ENCODE measurements at places on chromosomes 7 and 10.

GRCh38 chr10:118785551-118785950 lies 30.8 kb upstream of the CACUL1 start:
- no peak for DNase-seq

DNA sequence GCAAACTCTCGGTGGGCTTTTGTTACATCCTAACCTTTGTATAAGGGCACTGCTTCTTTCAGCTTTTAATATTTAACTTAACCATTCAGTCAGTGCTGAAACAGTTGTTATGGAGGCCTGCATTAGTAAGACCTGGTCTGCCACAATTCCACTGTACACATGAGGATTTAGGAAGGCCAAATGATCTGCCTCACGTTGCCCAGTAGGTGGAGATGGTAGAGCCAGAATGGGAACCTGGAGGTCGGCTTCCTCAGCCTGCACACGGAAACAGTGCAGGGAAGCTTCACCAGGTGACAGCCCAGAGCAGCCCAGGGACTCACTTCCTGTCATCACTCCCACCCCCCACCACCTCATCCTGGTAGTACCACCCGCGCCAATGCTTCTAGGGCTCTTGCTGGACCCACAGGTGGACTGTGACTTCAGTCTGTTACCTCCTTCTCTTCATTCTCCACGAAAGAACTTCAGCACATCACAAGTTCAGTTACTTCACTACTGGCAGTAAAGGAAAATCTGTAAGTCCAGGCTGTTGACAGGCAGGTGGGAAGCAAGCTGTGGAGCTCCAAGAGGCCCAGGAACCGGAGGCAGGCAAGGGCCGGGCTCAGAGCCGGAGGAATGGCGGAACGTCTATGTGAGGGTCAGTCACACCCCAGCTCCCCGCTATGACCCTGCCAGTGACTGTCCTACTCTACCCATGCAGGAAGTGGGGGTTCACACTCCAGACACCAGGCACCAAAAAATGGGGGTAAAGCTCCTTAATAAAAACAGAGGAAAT lies 480.3 kb upstream of the C7orf33 start:
- DNase-seq, result no peak

DNA sequence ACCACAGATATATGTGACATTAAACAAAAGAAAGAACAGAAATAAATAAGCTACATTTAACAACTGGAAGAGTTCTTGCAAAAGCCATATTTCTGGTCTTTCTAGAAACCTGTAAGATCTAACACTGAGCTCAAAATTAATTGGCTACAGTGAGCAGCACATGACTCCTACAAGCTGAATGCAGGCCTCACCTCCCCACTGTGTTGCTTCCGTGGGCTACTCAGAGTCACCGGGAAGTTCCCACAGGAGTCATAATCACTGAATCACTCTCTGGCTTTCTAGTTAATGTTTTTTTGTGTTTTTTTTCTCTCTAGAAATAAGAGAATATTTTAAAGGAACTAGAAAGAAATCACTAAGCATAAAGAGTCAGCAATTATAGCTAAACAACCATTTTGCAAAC lies 10.2 kb upstream of the MRPS24 start:
- no peak for DNase-seq

GRCh38 chr10:132246296-132246695 lies 59.5 kb downstream of the DPYSL4 start:
- DNase-seq, result no peak

GRCh38 chr10:104664205-104664604 lies 23.1 kb downstream of the SORCS3 start:
- DNase-seq, result no peak

- DNase-seq, result no peak
Observed at GRCh38 chr10:74249865-74250264, 98.8 kb downstream of the ADK start.

DNA sequence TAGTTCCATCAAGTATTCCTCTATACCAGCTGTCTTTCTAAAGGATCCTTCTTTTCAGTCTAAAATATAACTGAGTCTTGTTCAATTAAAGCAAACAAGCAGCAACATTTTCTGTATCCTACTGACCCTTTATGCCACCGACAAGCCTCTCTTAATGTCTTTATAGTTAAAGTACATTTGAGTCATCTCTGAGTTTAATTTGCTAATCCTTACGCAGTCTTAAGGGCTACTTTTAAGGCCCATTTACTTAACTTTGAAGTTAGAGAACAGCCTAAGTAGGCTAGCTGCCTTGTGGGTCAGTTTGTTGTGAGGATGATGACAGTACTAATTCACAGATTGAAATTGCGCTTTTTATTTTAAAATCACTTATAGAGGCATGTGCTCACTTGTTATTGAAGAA lies 265.5 kb upstream of the FERD3L start:
- DNase-seq, result no peak

DNA sequence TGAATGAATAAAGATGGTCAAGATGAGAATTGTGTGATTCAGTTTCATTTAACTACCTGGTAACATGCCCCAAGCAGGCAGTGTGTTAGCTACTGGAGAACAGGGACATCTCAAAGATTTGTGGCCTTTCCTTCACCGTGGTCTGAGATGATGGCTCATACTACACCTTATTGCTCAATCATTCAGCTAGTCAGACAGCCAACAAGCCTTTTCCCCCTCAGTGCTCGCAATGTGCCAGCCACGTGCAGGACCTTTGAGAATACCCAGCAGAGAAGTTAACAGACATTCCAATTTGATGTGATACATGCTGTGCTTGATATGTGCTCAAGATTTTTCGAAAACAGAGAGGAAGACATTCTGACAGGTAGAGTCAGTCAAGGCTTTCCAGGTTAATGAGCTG lies 562.8 kb downstream of the SUGCT start:
- no peak for DNase-seq

DNA sequence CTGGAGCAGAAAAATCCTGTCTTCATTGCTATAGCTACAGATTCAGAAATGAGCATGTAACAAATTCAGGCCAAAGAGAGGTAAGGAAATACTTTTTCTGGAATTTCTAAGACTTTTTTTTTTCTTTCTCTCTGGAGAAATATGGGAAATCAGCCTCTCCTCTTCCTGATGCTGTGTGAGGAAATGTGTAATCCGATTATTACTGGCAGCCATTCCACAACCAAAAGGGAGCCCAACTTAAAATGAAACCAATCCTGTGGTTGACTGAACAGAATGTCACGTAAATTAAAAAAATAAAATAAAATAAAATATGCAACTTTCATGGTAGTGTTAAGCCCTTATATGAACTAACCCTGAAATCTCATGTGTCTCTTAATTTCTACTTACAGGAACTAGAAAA lies 10.7 kb upstream of the POT1 start:
- DNase-seq, result no peak

DNA sequence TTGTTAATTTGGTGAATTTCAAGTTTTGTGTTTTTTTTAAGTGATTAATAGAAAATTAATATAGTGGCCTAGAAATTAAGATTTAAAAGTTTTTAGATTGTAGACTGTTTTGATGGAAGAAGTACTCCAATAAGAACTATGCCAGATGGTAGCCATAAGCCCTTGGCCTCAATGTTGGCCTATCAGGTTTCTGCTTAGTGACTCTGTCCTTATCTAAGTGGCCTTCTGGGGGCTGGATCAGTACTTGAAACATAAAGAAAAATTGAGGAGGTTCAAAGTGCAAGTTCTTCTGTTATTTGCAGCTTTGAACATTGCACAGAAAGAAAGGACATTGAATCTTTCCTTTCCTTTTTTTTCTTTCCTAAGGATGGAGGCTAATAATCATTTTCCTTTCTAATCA lies 9.9 kb downstream of the CCDC126 start:
- no peak for DNase-seq

- DNase-seq, result no peak
Observed at GRCh38 chr7:147509541-147510200, 1080.9 kb upstream of the C7orf33 start.

- DNase-seq, result no peak
Observed at GRCh38 chr10:34808801-34809745, 6.0 kb downstream of the PARD3 start.

GRCh38 chr7:98293746-98294145 lies 12.3 kb downstream of the BRI3 start:
- DNase-seq, result no peak

DNA sequence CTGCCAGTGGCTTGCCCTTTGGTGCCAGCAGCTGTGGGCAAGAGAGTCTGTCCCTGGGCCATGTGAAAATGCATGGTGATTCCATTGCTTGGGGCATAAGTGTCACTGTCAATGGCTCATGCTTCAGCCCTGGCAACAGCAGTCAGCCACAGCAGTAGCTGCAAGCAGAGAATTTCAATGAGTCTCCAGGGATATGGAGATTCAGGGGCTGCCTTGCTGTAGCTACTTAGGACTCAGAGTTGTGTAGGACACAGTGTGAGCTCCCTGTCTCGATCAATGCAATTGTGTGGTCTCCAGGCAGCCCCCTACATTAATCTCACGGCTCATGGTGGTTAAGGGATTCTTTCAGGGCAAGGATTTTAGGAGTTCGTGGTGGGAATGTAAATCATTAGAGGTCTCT lies 126.3 kb upstream of the STARD3NL start:
- DNase-seq, result no peak

- DNase-seq, result no peak
Observed at GRCh38 chr7:74083928-74084721, 521 bp downstream of the LIMK1 start.

DNA sequence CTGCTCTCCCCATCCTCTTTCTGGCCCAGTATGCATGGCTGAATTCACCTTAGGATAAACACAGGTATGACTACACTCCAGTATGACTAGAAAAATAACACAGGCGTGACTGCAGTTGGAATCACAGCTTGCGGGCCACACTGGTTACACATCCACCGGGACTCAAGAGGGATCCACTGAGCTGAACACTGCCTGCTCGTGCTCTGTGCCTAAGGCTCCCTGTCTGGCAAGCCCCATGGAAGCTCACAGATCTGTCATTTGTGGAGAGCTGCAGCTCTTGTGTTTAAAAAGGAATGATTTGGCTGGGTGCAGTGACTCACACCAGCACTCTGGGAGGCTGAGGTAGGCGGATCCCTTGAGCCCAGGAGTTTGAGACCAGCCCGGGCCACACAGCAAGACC lies 26.8 kb downstream of the VOPP1 start:
- no peak for DNase-seq

DNA sequence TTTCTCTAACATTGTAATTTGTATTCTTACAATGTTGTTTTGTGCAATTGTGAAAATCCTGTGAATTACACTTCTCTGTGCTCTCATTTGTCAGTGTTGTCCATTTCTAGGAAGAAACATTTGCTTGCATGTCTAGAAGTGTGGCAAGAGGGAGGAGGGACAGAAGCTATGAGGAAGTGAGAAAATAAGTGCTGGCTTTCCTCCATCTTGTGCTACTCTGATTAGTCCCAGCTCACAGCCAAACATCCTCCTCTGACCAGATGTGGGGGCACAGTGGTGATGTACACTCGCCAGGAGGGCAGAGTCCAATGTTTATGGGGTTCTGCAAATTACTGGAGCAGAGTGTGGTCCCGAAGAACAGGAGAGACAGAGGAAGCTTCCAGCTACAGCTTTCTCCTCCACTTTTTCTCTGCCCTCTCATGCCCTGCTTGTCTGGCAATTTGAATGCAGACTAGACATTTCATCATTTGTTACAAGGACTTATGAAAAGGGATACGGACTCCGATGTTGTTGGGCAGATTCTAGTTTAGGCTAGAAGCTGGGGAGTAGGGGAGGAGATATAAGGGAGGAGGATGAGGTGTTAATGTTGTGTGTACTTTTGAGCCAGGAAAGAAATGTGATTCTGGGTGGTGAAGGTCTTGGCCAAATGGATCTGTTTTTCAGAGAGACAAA lies 131.0 kb upstream of the C1GALT1 start:
- DNase-seq, result no peak

DNA sequence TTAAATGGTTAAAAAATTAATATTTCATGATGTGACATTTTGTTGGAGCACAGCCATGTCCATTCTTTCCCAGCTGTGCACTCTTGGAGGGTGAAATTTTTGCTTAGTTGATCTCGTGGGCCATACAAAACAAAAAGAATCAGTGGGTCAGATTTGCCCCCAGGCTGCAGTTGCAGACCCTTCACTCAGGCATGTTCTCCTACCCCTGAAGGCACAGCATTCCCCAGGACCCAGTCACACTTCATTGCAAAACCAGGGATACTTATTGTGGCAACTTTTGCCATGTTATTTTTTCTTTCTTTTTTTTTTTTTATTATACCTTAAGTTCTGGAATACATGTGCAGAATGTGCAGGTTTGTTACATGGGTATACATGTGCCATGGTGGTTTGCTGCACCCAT lies 6.0 kb downstream of the TAS2R40 start:
- DNase-seq, result no peak

GRCh38 chr10:84191106-84191505 lies 3.2 kb upstream of the CDHR1 start:
- no peak for DNase-seq

DNA sequence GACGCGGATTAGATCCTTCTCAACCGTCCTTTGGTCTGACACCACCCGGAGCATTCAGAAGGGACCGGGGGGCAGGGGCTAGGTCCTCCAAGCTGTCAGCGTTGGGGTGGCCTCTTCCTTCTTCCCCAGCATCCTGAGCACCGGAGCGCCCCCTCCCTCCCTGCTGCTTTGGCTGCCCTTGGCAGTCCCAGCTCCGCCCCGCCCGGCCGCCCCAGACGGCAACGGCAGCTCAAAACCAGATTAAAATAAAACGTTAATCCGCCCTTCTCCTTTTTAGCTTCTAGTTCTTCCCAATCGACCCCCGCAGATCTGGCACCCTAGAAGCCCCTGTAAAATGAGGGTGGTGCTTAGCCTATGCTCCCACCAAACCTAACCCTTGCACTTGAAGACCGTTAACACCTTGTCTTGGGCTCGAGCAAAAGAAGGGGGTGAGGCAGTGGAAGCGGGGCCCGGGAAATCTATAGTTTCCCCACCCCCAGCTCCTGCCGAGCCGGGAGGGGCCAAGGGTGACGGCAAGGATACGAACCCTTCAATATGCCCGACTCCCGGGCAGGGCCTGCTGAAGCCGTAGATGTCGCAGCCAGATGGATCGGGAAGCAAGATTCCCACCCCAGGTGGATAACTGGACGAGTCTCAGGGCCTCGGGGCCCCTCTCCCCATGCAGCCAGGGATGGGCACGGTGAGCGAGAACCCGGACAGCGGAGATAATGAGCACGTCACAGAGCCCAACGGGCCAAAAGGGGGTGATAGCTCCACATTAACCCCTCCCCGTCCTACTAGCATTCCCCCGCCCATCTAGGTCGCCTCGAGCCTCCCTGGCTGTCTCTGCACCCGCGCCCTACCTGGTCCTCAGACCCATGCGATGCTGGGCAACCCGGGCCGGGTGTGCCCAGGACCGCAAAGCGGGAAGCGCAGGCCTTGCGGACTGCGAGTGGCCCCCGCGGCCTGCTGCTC lies 169.7 kb downstream of the NRF1 start:
- no peak for DNase-seq

- DNase-seq, result no peak
Observed at GRCh38 chr7:70303780-70304179, 705.5 kb downstream of the AUTS2 start.

All from HS-27A (cell line).